Activated naive CD4-positive, alpha-beta T cell treated with Interleukin-2 at 50 U/mL for 16 hours (primary cell): ENCODE measurements at places on chromosomes 3 and 15.

DNA sequence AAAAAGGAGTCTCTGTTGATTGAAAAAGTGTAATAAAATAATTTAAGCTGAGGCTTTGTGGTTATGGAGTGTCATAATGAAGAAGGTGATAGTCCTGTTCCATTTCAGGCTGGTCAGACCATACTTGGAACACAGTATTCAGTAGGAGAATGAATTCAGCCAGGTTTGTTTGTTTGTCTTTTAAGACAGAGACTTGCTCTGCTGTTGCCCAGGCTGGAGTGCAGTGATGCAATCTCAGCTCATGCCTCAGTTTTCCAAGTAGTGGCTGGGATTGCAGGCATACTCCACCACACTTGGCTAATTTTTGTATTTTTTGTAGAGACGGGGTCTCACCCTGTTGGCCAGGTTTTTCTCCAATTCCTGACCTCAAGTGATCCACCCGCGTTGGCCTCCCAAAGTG is 33.5 kb downstream of the IQGAP1 start:
- DNase-seq, result no peak

- no peak for DNase-seq
These were observed 13.9 kb downstream of the NLGN1 start for GRCh38 chr3:173411375-173411973.

DNA sequence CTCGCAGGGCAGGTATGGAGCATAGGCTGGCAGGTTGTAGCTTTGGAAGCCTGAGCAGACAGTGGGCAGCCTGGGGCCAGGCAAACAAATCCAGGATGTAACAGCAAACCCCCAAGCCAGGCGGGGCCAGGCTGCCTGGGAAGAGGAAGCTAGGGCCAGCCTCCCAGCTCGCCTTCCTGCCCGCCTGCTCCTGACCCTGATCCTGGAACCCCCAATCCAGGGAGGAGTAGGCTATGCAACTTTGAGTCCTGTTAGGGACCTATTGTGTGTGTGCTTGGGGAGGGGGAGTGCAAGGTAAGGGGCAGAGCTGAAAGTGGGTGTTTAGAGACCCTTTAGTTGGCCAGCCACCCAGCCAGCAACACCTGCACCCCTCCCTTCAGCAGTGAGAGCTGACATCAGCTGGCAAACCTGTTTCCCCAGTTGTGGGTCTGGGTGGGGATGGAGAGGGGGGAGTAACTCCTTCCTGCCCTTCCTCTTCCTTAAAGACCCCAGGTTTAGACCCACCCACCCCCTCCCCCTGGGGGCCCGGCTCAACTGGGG is 2.5 kb downstream of the NBEAL2 start:
- DNase-seq, result no peak

DNA sequence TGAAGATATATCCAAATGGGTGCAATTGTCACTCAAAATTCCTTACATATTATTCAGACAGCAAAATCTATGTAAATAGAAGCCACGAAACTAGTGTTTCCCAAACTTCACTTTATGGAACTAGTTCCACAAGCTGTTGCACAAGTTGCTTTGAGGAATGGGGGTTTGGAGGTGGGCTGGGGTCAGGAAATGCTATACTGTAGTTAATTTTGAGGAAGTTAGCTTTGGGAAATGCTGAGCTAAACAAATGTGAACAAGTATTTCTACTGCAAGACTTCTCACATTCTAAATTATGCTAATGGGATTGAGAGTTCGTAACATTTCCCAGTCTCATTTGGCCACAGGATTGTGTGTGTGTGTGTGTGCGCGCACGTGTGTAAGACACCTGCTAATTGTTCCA is 28.7 kb upstream of the SAMMSON start:
- no peak for DNase-seq

DNA sequence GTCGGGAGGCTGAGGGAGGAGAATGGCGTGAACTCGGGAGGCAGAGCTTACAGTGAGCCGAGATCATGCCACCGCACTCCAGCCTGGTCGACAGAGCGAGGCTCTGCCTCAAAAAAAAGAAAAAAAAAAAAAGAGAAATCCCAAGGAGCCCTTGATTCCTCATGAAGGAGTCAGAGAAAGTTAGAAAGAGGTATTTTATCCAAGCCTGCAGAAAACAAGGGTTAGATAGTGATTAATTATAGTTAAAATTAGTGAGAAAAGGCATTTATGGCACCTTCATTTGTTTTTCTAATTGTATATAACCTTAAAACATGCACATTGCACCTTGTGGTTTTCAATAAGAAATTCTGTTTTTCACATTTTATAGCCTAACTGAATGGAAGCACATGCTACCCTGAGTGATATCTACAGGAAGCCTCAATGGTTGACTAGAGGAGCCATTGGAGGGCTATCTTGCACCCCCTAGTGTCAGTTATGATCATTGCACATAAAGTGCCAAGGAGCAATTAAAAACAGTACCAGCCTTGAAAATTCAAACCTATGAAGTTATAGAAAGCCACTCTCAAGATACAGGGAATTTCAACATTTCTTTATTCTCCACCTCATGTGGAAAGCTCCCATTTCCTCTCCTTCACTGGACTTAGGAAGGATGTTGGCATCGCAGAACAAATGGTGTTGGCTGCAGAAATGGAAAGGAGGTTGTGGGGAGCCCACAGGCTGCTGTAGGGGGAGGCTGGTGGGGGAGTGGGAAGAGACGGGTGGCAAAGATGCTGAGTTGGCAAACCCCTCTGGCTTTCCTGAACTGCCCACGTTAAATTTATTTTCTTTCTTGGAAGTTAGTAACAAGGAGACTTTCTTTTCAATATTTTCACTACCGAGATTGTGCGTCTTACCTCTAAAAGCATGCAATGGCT is 48.5 kb downstream of the ITGA11 start:
- DNase-seq, result no peak

DNA sequence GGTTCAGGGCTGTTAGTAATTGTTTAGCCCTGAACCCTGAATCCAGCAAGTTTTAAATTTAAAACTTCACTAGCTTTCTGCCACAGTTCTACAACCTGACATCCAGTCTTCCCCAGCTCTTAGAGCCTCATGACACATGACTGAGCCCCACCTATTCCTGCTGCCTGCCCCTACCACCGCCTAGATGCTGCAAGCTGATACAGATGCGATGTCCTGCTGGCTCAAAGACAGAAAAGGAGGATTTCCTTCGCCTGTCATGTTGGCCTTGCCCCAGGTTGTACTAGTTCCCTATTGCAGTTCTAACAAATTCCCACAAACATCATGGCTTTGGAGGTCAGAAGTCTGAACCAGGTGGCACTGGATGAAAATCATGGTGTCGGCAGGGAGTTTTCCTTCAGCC is 510.6 kb upstream of the PPP2R3A start:
- DNase-seq, result no peak
